ENCODE measurements at places on chromosomes 3 and 15.

DNA sequence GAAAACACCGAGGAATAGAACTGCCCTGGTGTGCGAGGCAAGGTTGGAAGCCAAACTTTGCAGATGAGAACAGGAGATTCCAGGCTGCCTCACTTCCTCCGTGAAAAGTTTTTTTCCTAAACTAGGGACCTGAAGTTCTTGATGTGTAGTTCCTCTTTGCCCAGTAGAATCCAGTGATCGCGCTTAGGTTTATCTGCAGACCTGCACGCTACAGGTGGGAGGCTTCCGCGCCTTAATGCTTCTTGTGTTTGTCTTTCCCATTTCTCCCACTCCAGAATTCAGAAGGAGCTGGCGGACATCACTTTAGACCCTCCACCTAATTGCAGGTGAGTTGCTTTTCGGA, 5.4 kb downstream of the UBE2E1 start:
- no peak for DNase-seq

DNA sequence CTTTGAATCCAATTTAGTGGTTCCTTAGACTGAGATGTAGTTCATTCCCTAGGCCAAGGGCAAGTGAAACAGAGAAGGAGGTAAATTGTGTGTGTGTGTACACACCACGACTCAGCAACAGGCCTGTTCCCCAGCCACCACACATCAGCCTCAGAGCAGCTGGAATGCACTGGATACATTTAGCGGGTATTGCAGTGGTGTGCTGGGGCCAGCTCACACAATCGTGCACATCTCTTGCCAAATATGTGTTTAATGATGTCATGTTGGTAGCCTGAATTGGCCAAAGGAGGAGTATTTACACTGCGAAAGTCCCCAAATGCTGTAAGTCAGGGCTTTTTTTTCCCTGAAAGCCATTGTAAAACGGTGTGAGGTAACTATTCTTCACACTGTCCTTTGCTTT, 82.3 kb downstream of the RBPMS2 start:
- no peak for DNase-seq

DNA sequence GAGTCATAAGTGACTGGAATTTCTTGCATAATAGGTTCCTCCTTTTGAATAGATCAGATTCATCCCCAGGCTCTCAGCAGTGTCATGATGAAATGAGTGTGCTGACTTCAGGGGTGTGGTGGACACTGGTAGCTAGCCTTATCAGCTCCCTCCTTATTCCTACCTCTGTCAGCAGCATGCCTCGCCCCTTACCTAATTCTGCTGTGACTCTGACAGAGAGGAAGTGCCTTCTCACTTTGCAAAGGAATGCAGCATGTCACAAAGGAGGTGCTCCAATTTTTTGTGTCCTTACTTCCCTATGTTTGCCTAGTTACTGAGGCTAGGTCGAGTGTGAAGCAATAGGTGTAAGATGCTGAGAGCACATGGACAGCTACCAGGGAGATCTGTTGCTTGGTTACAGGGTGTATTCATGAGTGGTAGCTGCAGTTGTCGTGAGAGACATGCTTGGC, 90.6 kb downstream of the TNFAIP8L3 start:
- no peak for DNase-seq

DNA sequence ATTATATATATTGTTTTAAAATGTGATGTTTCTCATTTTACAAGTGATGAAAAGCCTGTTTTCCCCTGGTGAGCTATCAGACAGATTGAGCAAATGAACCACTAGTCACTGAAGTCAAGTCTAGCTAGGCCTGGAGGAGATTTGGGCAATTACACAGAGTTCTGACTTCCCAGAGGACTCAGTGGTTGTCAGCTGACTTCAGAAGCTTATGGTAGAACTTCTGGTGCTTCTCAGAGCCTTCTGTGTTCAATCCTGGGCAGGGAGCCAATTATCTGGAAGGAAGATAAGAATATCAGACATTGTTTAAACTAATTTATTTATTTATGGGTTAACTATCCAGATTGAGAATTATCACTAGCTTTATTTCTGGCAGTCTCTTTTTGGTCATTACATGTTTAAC, 37.7 kb upstream of the NAALADL2 start:
- DNase-seq = no peak

DNA sequence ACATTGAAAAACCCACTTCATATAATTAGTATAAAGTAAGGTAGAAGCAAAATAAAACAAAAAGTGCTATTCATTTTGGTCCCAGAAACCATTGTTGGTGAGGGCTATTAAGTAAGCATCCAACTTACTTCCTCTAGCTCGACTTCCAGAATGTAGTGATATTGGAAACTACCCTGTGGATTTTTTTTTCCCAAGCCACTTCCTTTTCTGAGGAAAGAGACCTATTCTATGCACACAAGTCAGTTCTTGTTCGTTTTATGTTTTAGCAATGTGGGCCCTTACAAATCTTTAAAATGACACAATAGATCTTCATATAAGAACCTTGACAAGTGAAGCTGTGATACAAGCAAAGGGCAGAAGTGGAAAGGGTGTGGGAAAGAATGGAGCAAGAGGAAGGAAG, 402.0 kb upstream of the TBL1XR1 start:
- no peak for DNase-seq

DNA sequence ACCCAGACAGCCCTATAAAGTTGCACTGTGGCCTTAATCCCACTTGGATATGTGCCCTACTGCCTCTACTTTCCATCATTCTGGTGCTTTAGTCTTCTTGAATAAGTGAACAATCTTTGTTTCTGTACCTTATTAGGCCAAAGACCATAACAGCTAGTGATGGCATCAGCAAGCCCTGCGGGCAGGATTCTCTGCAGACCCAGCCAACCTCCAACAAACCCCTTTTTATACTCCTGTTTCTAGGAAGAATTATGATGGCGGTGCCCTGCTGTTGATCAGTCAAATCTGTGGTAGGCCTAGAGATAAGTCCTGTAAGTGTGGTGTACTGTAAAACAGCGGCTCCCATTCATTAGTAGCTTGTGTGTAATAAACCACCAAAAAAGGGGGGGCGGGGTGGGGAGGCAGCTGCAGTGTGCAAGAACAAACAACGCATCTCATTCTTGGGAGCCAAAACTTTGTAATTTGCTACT, 40.5 kb downstream of the SOX2 start:
- DNase-seq = no peak

DNA sequence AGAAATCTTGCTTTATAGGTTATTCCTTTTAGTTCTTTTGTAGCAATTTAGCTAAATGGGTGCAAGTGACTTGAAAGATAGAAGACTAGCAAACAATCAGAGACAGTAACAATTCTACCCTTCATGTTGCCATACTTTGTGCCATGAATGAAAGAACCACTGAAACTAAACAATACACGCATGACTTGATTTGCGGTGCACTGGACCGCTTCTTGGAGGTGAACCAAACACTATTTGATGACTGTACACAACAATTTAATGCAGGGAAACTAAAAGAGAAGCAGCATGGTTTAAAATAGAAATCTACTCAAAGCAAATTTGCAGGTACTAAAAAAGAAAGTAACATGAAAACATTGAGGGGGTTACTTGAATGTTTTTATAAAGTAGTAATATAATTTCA, 331.0 kb upstream of the RARB start:
- DNase-seq = no peak

DNA sequence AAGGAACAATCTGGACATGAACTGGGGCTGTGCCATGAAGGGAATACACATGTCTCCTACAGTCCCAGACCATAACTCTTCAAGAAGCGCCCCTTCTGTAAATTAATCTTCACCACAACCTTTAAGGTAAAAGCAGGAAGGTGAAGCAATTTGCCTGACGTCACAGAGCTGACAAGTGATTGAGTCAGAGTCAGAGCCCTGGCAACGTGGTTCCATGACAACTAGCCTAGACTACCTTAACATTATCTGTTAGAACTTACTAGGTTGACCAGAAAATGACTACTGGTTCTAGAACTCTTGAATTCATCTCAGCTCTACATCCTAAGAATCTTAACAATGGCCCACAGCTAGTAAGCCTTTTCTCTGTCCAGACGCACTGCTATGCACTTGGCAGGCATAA, 124.6 kb downstream of the NTRK3 start:
- no peak for DNase-seq

DNA sequence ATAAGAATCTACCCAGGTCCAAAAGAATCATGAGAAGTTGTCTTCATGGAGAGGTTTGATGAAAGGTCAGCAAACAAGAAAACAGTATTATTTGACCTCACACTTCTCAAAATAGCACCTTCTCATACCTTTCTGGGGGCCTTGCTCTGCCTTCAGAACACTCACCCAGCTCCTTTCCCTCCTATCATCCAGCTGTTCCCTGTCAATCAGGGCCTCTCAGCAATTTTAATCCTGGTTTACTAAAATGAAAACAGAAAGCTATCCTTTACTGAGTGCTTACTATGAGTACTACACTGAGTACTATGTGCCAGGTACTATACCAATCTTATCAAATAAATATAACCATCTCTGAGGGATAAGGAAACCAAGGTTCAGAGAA, 138.6 kb downstream of the GAP43 start:
- DNase-seq = no peak

- no peak for DNase-seq
These were observed 766.8 kb downstream of the TBL1XR1 start for GRCh38 chr3:176430244-176431037.

- DNase-seq = no peak
These were observed 87.6 kb downstream of the CFAP44 start for GRCh38 chr3:113353678-113354077.

DNA sequence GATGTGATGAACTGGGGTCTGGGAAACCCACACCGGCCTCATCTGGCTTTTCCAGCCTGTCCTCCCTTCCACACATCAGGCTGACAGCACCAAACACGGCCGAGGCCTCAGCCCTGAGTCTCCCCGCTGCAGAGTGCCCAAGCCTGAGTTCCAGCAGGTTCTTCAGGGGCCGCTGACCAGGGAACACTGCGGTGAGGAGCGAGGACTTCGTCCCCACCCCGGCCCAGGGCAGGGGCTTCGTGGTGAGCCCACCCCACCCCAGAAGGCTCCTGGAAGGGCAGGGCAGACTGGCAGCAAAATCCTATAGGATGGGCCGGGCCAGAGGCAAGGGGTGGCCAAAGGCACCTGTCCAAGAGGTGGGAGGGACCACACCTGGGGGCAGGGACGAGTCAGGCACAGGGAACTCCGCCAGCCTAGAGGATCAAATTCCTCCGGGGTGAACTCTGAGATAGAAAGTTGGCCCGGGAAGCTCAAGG, at the start of gene SLC51A:
Gene SLC51A, plus strand, starts transcription at position 446 of the 476 bp plus-strand sequence. CDS start 179 bp downstream, outside the sequence.
- DNase-seq = no peak

- no peak for DNase-seq
These were observed 627 bp downstream of the ACAD11 start for GRCh38 chr3:132659000-132659364.
